Activated naive CD4-positive, alpha-beta T cell (primary cell): ENCODE measurements at places on chromosomes 3 and 15.
A peak's percentile ranks its signal among the peaks of the same experiment; 100 is the strongest.

- no peak for DNase-seq
Observed at GRCh38 chr3:133970916-133971315, 58.8 kb downstream of the SLCO2A1 start.

DNA sequence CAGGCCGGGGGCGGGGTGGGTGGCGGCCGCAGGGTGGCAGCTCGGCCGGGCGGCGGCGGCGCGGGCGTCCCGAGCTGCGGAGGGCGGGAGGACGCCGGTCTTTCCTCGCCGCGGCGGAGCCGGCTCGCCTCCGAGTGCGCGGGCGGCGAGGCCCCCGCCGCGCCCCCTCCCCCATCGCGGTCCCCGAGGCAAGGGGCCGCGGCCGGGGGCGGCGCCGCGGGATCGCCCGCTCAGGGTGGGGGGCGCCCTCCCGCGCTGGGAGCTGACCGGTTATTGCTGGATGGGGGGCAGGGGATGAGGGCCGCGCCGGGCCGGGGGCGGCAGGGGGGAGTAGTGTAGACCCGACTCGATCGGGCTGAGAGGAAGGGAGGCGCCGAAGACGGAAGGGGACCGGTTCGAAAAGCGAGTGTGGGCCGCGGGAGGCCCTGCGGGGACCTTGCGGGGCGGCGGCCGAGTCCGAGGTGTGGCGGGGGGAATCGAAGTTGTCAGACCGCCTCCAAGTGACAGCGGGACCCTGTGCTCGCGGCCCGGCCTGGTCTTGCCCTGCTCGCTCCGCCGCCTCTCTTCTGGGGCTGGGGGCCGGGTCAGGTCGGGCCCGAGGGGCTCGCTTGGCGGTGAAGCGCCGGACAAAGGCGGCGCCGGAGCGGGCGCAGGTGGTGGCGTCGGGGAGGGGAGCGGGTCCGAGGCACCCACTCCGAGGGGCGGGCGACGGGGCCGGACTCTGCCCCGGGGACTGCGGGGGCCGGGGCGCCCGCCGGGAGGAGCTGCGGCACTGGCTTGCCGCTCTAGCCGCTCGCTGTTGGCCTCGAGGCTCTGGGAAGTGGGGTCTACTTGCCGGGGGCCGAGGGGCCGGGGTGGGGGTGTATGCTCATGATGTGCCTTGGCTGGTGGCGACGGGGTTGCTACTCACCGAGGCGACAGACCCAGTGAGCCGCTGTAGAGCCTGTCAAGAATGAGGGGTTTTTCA is 1.1 kb downstream of the BAHD1 start:
- DNase-seq, result peak; percentile 14

- DNase-seq, result no peak
Observed at GRCh38 chr15:28081594-28081993, 17.5 kb downstream of the OCA2 start.

GRCh38 chr3:46987743-46988401 is 8.4 kb downstream of the NBEAL2 start:
- DNase-seq, result peak; percentile 72

GRCh38 chr15:91422797-91423196 is 322.7 kb downstream of the SV2B start:
- no peak for DNase-seq

- no peak for DNase-seq
Observed at GRCh38 chr3:193768070-193768394, 175.0 kb downstream of the OPA1 start.

- DNase-seq, result no peak
Observed at GRCh38 chr15:66956672-66957430, 108.6 kb upstream of the SMAD3 start.

GRCh38 chr3:195052939-195053338 is 218.0 kb downstream of the XXYLT1 start:
- no peak for DNase-seq

GRCh38 chr3:142925140-142925539 is 36.3 kb upstream of the PCOLCE2 start:
- no peak for DNase-seq

- DNase-seq, result no peak
Observed at GRCh38 chr15:65033659-65034269, 4.3 kb upstream of the MTFMT start.

DNA sequence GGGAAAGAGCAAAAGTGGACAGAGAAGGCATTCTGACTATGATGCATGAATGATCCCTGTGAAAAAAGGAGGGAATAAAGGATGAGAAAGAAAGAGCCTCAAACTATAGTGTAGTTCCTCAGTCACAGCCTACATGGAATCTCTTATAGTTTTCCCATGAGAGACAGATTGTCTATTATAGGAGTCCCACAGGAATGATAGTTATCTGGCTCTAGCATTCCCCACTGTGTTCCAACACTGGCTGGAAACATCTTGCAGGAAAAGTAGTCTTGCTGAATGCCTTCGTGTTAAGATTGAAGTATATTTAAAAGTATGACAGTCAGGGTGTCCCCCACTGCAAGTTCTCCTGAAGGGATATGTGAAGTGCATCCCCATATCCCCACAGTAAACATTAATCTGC is 641.5 kb upstream of the NECTIN3 start:
- no peak for DNase-seq

- no peak for DNase-seq
Observed at GRCh38 chr3:57805674-57806073, 49.6 kb downstream of the SLMAP start.

GRCh38 chr3:156610154-156610553 is 55.2 kb upstream of the SSR3 start:
- no peak for DNase-seq
